ENCODE measurements at places on chromosomes 1 and 21. TPM values are rescaled to one million over a fixed set of nuclear protein-coding genes. Genes with fewer than 3 reads are reported as not detected.

ZNF683 gene
- total RNA-seq = 0.59 TPM

GRCh38 chr1:160520999-160521398, 2.1 kb downstream of the SLAMF6 start:
- no peaks in the 10 kb centered on the region for H3K36me3 ChIP-seq
- no peak overlapping the region for H3K27ac ChIP-seq
- DNase-seq = no peak
- H3K27me3 ChIP-seq = no peaks in the 10 kb centered on the region

GRCh38 chr1:41454406-41454805, 30.1 kb downstream of the EDN2 start:
- H3K4me1 ChIP-seq = peaks cover 17% of the 10 kb centered on the region
- H3K4me3 ChIP-seq = no peak overlapping the region
- DNase-seq = peak; percentile 92
- no peaks in the 10 kb centered on the region for H3K36me3 ChIP-seq

- no peak overlapping the region for H3K4me3 ChIP-seq
- H3K36me3 ChIP-seq = no peaks in the 10 kb centered on the region
- H3K27me3 ChIP-seq = no peaks in the 10 kb centered on the region
- DNase-seq = no peak
- no peak overlapping the region for H3K27ac ChIP-seq
These were observed 84.7 kb downstream of the BRINP2 start for GRCh38 chr1:177255411-177255810.

- no peaks in the 10 kb centered on the region for H3K4me1 ChIP-seq
- H3K4me3 ChIP-seq = no peak overlapping the region
- no peaks in the 10 kb centered on the region for H3K27me3 ChIP-seq
- no peak for DNase-seq
These were observed 22.2 kb upstream of the STRIP1 start for GRCh38 chr1:110012100-110012780.

GRCh38 chr1:207081088-207081487, 7.6 kb upstream of the C4BPB start:
- no peak overlapping the region for H3K27ac ChIP-seq
- DNase-seq = no peak
- H3K4me1 ChIP-seq = no peaks in the 10 kb centered on the region
- H3K4me3 ChIP-seq = no peak overlapping the region
- no peaks in the 10 kb centered on the region for H3K36me3 ChIP-seq
- H3K27me3 ChIP-seq = no peaks in the 10 kb centered on the region

DNA sequence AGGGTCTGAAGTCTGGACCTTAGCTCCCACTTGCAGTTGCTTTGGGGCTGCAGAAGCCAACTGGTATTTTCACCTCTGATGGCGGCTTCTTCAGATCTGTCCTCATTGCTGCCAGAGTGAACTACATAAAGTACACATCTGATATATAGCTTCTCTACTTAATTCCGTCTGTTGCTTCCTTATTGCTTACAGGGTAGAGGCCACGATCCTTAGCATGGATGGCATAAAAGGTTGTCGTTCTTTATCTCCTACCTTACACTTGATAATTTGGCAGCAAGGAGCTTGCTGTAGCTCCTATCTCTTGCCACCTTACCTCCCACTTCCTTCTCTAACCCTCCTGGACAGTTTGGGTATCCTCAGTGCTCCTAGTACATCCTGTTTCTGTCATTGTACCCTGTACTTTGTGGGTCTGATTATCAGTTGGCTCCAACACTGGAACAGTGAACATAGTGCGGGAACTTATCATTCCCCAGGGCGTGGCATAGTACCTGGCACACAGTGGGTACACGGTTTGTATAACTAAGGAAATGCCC, 30.9 kb upstream of the NBL1 start:
- no peaks in the 10 kb centered on the region for H3K36me3 ChIP-seq
- H3K4me3 ChIP-seq = no peak overlapping the region
- H3K27ac ChIP-seq = no peak overlapping the region
- H3K4me1 ChIP-seq = no peaks in the 10 kb centered on the region
- no peak for DNase-seq
- no peaks in the 10 kb centered on the region for H3K27me3 ChIP-seq

DNA sequence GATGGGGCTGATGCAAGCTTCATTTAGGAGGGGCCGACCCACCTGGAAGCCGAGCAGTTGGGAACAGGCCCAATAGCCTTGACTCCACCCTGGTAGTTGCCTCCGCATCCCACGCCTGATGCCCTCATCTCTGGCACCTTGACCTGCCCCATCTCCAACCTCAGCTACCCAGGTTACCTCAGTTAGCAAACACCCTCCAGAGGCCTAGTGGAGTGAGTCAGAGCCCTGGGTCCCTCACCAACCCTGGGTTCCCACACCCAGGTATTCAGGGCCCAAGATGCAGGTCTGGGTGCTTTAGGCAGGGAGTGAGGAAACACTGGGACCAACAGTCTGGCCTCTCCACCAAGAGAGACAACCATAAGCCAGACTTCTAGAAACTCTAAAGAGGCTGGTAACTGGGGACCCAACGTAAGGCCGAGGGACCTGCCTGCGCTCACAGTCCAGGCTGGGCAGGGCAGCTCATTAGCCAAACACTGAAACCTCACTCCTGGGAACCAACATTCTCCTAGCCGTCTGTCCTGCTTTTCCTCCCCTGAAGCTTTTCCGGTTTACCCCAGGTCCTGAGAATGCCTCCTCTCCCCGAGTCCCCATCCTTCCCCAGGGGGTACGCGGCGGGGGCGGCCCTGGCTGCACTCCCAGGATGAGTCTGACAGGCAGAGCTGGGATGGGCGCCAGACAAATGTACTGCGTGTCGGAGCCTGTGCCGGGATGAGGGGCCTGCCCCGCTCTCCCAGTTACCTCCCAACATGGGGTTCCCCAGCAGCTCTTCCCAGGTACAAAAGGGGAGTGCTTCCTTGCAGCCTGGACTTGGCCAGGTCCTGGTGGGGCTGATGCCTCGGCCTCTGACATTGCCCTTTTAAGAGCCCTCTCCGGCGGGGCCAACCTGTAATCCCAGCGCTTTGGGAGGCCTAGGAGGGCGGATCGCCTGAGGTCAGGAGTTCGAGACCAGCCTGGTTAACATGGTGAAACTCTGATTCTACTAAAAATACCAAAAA, 8.9 kb upstream of the CELSR2 start:
- H3K27ac ChIP-seq = peak overlapping the region; percentile 78
- peak overlapping the region; percentile 43 for H3K4me3 ChIP-seq
- peak; percentile 85 for DNase-seq
- peaks cover 14% of the 10 kb centered on the region for H3K36me3 ChIP-seq

- no peaks in the 10 kb centered on the region for H3K27me3 ChIP-seq
- no peak overlapping the region for H3K4me3 ChIP-seq
- no peak overlapping the region for H3K27ac ChIP-seq
- no peaks in the 10 kb centered on the region for H3K36me3 ChIP-seq
- H3K4me1 ChIP-seq = no peaks in the 10 kb centered on the region
- DNase-seq = no peak
These were observed 5.4 kb upstream of the SLC35D1 start for GRCh38 chr1:67059346-67059745.

NAXE gene
- total RNA-seq = 75.5 TPM

- H3K36me3 ChIP-seq = no peaks in the 10 kb centered on the region
- H3K27me3 ChIP-seq = no peaks in the 10 kb centered on the region
- H3K4me1 ChIP-seq = no peaks in the 10 kb centered on the region
- H3K4me3 ChIP-seq = no peak overlapping the region
- H3K27ac ChIP-seq = no peak overlapping the region
- DNase-seq = no peak
These were observed 296.5 kb upstream of the KAZN start for GRCh38 chr1:14302025-14302424.

TNFRSF4 gene
- total RNA-seq = 0.64 TPM

GRCh38 chr1:70038025-70038424, 167.4 kb downstream of the LRRC40 start:
- H3K27me3 ChIP-seq = no peaks in the 10 kb centered on the region
- no peaks in the 10 kb centered on the region for H3K36me3 ChIP-seq
- no peak for DNase-seq
- H3K4me1 ChIP-seq = no peaks in the 10 kb centered on the region

ATP1A2 gene
- total RNA-seq = 3.9 TPM

DNA sequence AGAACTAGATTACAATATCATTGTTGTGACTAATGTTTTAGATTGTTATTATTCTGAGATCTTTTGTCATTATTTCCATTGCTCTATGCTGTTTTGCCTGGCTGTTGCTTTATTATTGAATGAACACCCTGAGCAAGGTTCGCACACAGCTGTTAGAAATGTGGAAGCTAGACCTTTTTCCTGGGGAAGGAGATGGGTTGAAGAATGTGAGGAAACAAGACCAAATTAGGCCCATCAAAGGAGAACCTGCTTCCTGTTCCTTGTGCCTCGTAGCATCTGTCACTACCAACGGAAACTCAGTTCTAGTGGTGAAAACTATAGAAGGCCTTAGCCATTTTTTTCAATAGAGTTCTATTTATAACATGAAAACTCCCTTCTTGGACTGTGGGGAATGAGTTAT, 68.7 kb downstream of the RGL1 start:
- H3K4me3 ChIP-seq = no peak overlapping the region
- no peaks in the 10 kb centered on the region for H3K36me3 ChIP-seq
- no peaks in the 10 kb centered on the region for H3K27me3 ChIP-seq
- H3K4me1 ChIP-seq = no peaks in the 10 kb centered on the region
- peak overlapping the region; percentile 82 for H3K27ac ChIP-seq

GRCh38 chr1:223183268-223183862, 40.3 kb upstream of the TLR5 start:
- H3K27ac ChIP-seq = no peak overlapping the region
- H3K4me3 ChIP-seq = no peak overlapping the region
- no peaks in the 10 kb centered on the region for H3K4me1 ChIP-seq
- DNase-seq = no peak
- H3K36me3 ChIP-seq = no peaks in the 10 kb centered on the region

CYP4B1 gene
- 58.4 TPM for total RNA-seq

- no peak overlapping the region for H3K4me3 ChIP-seq
- no peak overlapping the region for H3K27ac ChIP-seq
- H3K4me1 ChIP-seq = no peaks in the 10 kb centered on the region
- no peaks in the 10 kb centered on the region for H3K36me3 ChIP-seq
These were observed 45.7 kb upstream of the PRDX6 start for GRCh38 chr1:173431304-173432045.

- no peaks in the 10 kb centered on the region for H3K4me1 ChIP-seq
- H3K27ac ChIP-seq = peak overlapping the region; percentile 33
- DNase-seq = peak; percentile 9
- no peak overlapping the region for H3K4me3 ChIP-seq
- H3K27me3 ChIP-seq = no peaks in the 10 kb centered on the region
These were observed 52.1 kb upstream of the LAPTM5 start for GRCh38 chr1:30809514-30810263.

DNA sequence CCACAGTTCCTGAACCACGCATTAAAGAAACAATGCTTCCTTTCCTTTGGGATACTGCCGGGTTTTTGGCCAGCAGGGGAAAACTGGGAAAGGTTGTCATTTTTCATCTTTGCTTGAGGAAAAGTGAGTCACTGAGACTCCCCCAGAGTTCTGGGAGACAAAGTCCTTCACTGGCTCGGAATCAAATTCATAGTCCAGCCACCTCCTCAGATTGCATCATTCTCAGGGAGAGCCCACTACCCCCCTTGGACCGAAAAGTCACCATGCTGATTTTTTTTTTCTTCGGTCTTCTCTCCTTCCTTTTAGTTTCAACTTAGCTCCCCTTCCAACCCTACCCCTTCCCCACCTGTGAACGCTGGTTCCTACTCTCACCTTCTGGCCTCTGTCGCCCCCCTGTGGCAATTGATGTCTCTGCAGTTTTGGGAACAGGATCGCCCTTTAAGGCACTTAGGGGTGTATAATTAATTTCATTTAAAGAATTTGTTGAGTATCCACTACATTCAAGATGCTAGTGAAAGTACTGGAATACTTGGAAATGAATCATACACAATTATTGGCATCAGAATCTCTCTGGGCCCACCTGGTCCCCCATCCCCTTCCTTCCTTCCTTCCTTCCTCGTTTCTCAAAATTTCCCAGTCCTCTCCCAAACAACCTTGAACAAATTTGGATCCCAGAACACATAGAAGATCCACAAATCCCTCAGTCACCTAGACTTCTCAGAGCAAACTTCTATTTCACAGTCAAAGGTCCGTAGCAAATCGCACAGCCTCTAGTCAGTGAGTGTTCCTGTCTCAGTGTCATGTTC, 6.9 kb downstream of the ACKR1 start:
- peaks cover 6% of the 10 kb centered on the region for H3K27me3 ChIP-seq
- no peak for DNase-seq
- H3K4me1 ChIP-seq = no peaks in the 10 kb centered on the region
- H3K4me3 ChIP-seq = no peak overlapping the region
- no peaks in the 10 kb centered on the region for H3K36me3 ChIP-seq

DNA sequence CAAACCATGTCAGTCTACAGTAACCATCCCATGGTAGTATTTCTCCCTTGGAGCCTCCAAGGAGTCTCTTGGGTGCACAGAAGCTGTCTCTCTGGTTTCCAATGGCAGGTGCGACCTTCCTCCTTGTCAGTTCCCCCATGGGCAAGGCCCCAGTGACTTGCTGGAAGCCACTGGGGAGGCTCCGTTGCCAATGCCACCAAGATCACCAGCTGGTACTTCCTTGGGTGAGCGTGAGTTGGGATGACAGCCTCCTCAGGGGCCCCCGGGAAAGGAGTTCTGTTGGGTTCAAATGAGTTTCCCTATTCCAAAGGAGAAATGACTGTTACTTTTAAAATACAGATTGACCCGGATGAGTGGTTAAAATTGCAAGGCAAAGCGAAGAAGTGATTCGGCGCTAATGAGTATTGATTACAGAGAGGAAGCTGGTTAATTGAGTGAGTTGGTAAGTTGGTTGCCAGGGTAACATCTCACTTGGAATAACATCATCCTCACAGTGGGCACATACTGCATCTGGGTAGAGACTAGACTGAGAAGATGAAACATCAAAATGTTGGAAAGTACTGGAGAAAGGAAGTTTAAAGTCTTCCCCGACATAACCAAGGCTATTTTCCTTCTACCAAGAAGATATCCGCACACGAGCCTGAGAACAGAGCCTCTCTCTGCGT, 53.0 kb upstream of the LAPTM5 start:
- H3K27me3 ChIP-seq = no peaks in the 10 kb centered on the region
- no peak for DNase-seq
- H3K36me3 ChIP-seq = no peaks in the 10 kb centered on the region
- H3K4me3 ChIP-seq = no peak overlapping the region

- DNase-seq = no peak
- H3K36me3 ChIP-seq = no peaks in the 10 kb centered on the region
- H3K4me1 ChIP-seq = no peaks in the 10 kb centered on the region
These were observed 35.6 kb upstream of the RRP15 start for GRCh38 chr1:218249338-218250140.

DNA sequence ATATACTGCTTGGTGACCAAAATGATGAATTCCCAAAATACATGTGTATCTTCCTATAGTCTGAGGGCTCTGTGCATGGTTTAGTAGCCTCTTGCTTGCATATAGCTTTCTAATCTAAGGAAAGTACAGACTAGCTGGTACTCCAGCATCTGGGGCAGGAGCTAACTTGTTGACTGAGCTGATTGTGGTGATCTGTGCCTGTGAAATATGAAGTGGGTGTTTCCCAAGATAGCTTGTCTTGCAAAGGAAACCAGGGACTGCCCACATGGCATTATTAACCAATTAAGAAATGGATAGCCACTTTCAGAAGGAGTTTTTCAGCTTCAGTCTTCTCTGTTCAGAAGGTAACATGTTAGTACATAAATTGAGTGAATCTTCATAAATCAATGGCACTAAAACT, 219.8 kb downstream of the NEGR1 start:
- no peak for DNase-seq
- no peaks in the 10 kb centered on the region for H3K27me3 ChIP-seq
- no peak overlapping the region for H3K4me3 ChIP-seq

OR2T35 gene
- not detected for total RNA-seq

- no peaks in the 10 kb centered on the region for H3K4me1 ChIP-seq
- H3K27ac ChIP-seq = peak overlapping the region; percentile 37
- H3K36me3 ChIP-seq = no peaks in the 10 kb centered on the region
- H3K4me3 ChIP-seq = no peak overlapping the region
- DNase-seq = no peak
- H3K27me3 ChIP-seq = no peaks in the 10 kb centered on the region
These were observed 17.8 kb upstream of the CNR2 start for GRCh38 chr1:23930861-23931490.

GRCh38 chr1:2247760-2248126, 19.6 kb downstream of the SKI start:
- H3K27ac ChIP-seq = peak overlapping the region; percentile 76
- no peaks in the 10 kb centered on the region for H3K27me3 ChIP-seq
- DNase-seq = no peak

All from breast epithelium (tissue), 4 donors.